Esophagus mucosa (tissue), 1 donor: ENCODE measurements at places on chromosomes 6 and 20. TPM values are rescaled to one million over a fixed set of nuclear protein-coding genes. Genes with fewer than 3 reads are reported as not detected.

GRCh38 chr20:50969912-50970311 lies 11.3 kb downstream of the MOCS3 start:
- ATAC-seq = no peak

GRCh38 chr20:52259295-52259694 lies 67.7 kb upstream of the ZFP64 start:
- ATAC-seq = no peak

- ATAC-seq = no peak
Observed at GRCh38 chr20:19769507-19769906, 11.4 kb downstream of the RIN2 start.

DNA sequence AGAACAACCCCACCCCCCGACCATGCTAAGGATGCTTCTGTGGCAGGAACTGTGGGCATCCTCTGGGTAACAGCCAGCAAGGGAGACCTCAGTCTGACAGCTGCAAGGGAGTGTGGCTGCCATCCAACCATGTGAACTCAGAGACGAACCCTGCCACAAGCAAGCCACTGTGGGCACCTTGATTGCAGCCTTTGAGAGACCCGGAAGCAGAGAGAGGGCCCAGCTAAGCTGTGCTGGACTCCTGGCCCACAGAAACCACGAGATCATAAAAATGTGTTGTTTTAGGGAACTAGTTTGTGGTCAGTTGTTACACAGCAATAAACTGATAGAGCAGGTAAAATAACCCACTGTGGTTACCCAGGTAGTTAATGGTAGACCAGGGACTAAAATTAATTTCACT lies 414.6 kb downstream of the CDH26 start:
- no peak for ATAC-seq

GRCh38 chr6:37673436-37673835 lies 24.2 kb downstream of the MDGA1 start:
- no peak for ATAC-seq

GRCh38 chr6:107114926-107115694 lies at the start of gene BEND3:
TSS of gene BEND3 (minus strand) at chr6:107115515. CDS start at chr6:107099285, 16,230 bp downstream.
- ATAC-seq = peak; percentile 18

Gene TRIM15
- total RNA-seq = not detected

- no peak for ATAC-seq
Observed at GRCh38 chr20:39758876-39759275, 796.7 kb downstream of the DHX35 start.

DNA sequence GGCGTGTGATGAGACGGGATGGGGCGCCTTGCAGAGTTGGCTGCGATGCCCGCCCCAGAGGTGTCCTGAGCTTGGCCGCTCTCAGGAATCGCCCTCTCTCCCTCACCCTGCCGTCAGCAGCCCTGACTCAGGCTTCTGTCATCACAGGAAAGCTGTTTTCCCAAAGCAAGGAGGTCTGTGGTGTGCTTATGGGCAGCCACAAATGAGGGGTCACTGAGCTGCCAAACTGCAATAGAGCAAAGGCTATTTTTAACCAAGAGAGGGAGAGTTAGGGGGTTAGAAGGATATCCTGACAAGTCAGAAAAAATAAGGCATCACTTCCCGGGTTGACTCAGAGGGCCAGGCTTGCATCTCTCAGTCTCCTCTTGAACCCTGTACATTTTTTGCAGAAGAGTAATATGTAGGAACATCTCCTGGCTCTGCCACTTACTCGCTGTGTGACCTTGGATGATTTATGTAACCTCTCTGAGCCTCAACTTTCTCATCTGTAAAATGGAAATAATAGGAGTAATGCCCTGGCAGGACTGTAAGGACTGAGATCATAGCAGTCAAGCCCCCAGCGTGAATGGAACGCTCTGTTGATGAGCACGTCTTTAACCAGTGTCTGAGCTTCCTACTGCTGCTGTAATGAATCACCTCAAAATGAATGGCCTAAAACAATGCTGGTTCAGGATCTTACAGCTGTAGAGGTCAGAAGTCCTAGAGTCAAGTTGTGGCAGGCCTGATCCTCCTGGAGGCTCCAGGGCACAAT lies 181.9 kb downstream of the NFATC2 start:
- peak; percentile 86 for ATAC-seq

- ATAC-seq = peak; percentile 63
Observed at GRCh38 chr20:20743511-20744169, 31.2 kb upstream of the RALGAPA2 start.

GRCh38 chr20:36989797-36990196 lies 38.3 kb upstream of the SAMHD1 start:
- no peak for ATAC-seq

Gene OLIG3
- total RNA-seq = not detected

GRCh38 chr6:167872538-167873210 lies 46.0 kb downstream of the AFDN start:
- ATAC-seq = no peak

DNA sequence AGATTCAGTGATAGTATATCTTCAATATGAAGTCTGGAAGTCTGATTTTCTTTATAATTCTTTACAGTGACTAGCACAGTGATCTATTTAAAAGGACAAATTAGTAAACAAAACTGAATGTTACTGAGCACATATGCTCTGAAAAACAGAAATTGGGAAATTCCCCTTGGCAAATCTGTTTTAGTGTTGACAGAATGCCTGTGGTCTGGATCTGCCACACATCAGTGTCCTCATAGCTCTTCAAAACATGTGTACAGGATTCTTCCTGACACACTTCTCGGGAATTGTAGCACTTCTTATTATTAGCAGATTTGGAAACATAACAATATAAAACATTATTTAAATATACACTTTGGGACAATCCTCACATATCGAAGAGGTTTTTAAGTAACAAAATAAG lies 354.3 kb downstream of the COL12A1 start:
- ATAC-seq = no peak

GRCh38 chr6:105211831-105212230 lies 32.0 kb upstream of the POPDC3 start:
- no peak for ATAC-seq

DNA sequence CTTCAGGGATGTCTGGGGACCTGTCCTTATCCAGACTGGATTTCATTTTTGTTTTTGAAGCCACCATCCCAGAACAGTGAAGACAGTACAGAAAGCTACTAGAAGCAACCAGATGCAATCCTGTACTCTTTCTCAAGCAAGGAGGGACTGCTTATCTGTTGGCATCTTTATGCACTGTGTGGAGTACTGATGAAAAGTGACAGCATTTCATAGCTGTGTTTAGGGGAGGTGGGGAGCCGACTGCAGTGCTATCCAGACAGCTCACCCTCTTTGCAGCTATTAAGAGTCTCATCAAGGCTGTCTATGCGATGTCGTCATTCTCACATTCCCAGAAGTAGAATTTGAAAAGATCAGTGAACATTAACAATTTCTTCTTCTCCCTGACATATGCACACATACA lies 5.5 kb downstream of the ZDHHC14 start:
- no peak for ATAC-seq

Gene KCNQ5
- total RNA-seq = 0.96 TPM

GRCh38 chr20:35011589-35012226 lies 56.0 kb downstream of the MYH7B start:
- ATAC-seq = no peak

DNA sequence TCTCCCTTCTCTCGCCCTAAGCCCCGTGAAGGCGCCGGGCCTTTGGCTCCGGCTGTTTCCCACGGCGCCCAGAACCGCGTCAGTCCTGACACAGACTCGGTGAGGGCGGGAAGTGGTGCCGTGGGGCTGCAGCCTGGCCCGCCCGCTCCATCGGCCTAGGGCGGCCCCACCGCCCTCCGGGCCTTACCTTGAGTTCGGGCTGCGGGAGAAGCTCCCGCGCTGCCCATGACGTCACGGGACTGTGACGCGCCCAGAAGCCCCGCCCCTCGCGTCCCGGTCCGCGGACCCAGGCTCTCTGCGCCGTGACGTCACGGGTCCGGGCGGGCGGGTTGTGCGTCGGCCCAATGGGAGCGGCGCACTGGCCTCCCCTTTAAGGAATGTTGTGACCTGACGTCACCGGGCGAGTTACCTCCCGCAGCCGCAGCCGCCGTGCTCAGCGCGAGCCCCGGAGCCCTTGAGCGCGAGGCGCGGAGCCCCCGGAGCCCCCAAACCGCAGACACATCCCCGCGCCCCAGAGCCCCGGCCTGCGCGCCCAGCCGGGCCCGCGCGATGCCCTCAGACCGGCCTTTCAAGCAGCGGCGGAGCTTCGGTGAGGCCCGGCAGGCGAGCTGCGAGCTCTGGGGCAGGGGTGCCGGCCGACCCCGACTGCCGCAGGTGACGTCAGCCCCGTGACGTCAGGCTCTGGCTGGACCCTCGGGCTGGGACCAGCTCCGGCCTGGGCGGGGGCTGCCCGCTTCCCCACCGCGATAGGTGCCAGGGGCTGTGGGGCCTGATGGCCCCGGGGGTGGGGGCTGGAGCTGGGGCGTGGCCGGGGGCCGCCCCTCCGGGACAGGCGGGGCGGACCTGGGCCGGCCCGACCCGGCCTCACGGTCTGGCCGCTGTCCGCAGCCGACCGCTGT lies at the start of gene MAP1LC3A:
MAP1LC3A (plus strand) TSS at position 399 of the 899 bp plus-strand sequence; CDS start at position 550, 151 bp downstream.
- peak; percentile 92 for ATAC-seq

DNA sequence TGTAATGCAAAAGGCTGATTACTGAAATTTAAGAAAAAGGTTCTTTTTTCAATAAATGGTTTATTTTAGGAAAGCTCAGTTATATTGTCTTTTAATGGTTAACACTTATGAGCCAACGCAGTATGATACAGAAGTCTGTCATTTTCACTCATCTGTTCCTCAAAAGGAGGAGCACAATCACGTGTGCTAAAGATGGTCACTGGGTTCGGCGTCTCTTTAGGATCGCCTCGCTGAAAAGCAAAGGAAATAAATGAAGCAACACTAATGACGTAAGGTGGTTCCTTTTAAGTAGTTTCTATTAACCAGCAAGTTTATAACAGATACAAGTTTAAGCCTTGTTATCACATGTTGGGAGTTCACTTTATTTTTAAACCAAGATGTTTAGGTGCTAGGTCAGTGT lies 125.7 kb downstream of the MAP3K4 start:
- no peak for ATAC-seq

- ATAC-seq = no peak
Observed at GRCh38 chr20:40863355-40863919, 165.2 kb upstream of the TOP1 start.

- peak; percentile 36 for ATAC-seq
Observed at GRCh38 chr6:25637960-25638434, 14.0 kb upstream of the SCGN start.

DNA sequence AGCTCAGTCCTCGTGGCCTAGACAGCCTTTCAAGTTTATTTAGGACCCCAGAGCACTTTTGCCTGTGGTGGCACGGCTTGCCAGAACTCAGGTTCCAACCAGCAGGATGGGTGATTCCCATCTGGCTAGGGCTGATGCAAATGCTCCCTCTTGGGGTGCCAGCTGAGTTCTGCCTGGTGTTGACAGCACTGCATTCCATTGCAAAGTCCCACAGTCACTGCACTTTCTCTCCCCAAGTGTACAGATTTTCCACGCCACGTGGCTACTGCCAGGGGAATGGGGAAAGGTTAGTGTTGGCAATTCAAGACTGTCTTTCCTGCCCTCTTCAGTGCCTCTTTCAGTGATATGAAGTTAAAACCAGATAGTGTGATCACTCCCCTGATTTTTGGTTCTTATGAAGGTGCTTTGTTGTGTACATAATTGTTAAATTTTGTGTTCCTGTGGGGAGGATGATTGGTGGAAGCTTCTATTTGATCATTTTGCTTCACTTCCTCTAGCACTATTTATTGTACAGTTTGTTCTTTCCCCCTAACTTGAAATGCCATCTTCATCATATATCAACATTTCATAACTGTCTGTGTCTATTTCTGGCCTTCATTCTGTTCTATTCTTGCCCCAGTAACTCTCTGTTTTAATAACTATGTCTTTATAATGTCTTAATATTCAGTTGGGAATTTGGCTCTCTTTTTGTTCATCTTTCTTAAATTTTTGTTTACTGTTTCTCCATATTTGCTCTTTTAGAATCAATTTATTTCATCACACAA lies 86.2 kb downstream of the CFAP61 start:
- no peak for ATAC-seq

DNA sequence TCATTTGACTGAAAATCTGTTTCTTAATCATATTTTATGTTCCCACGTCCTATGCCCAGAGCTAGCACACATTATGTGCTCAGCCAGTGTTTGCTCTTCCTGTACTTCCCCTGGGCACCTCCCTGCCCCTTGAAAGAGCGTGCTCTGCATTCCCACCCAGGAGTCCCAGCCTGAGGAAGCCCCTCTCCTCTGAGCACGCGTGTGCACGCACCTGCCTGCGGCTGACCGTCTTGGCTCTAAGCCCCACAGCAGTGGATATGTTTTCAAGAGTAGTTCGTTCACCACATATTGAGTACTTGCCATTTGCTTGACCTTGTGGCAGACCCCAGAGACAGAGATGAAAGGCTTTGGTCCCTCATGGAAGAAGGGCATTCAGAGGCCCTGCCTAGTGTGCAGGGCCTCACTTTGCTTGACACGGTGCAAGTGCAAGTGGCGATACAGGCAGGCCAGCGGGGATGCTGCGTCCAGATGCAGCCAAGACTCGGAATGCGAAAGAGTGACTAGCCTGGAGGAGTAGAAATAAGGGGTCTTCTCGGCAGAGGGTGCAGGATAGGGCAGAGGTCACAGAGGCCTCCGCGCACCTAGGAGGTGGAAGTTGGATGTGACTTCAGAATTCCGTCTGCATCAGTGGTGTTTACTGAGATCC lies 14.1 kb downstream of the SYNDIG1 start:
- ATAC-seq = no peak

GRCh38 chr6:121764493-121764892 lies 329.0 kb downstream of the GJA1 start:
- no peak for ATAC-seq

Gene GPSM3
- total RNA-seq = 2.2 TPM

DNA sequence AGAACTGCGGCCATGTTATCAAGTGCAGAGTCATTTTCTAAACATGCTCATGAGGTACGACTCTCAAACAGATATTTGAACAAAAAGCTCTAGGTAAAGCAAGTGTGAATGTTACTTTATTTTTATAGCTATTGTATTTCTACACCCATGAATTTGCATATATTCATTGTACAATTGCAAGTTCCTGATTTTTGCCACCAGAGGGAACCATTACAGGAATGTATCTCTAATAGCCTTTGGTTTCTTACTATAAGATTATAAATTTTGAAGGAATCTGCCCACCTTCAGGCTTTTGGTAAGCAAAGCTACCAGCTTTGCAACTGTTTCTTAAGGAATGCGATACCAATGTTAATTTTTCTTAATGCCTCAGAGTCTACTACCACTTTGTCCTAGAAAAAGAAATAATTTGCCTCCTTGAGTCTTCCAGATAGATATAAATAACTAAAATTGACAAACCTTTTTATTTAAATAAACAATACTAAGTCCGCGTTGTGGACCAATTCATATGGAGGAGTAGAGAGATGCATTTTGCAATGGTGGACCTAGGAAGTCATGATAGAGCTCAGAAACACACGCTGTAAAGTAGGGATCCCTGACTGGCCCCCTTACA lies 125.4 kb upstream of the SAMD5 start:
- ATAC-seq = no peak

- ATAC-seq = no peak
Observed at GRCh38 chr6:87430499-87430898, 22.7 kb downstream of the CFAP206 start.

GRCh38 chr6:141484711-141485110 lies 648.0 kb upstream of the GJE1 start:
- ATAC-seq = peak; percentile 71

GRCh38 chr6:44284121-44284520 lies 13.9 kb downstream of the TMEM151B start:
- no peak for ATAC-seq

Gene SCRT2
- not detected for total RNA-seq
